ENCODE measurements at places on chromosomes 3 and 15.

GRCh38 chr3:122973893-122974615, 53.5 kb downstream of the SEMA5B start:
- DNase-seq = no peak

DNA sequence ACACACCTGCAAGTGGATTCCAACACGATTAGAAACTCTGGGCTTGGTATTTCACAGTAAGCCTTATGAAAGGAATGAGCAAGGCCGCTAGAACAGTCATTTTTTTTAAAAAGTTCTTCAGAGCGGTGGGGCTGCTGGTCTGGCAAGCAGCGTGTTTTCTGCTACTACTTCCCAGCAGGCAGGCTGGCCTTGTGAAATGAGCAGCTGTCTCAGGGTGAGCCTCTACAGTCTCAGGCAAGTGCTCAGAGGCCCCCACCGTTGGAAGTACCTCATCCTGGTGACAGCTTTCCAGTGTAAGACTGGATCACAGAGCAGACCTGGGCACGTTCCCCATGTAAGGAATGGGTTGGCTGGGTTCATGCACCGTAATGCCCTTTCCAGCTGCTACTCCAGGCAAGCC, 119.2 kb downstream of the LRIG1 start:
- no peak for DNase-seq

- DNase-seq = no peak
These were observed 223.7 kb upstream of the NANOGP8 start for GRCh38 chr15:35308802-35309201.

- DNase-seq = no peak
These were observed 17.4 kb downstream of the FAN1 start for GRCh38 chr15:30921106-30921505.

DNA sequence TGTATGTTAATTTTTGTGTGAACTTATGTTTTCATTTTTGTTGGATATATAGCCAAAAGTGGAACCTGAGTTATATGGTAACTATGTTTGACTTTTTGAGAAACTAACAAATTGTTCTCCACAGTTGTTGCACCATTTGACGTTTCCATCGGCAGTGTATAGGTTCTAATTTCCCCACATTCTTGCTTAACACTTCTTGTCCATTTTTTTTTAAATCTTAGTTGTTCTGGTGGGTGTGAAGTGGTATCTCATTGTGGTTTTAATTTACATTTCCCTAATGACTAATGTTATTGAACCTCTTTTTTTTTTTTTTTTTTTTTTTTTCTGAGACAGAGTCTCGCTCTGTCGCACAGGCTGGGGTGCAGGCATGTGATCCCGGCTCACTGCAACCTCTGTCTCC, 8.0 kb downstream of the NISCH start:
- no peak for DNase-seq

DNA sequence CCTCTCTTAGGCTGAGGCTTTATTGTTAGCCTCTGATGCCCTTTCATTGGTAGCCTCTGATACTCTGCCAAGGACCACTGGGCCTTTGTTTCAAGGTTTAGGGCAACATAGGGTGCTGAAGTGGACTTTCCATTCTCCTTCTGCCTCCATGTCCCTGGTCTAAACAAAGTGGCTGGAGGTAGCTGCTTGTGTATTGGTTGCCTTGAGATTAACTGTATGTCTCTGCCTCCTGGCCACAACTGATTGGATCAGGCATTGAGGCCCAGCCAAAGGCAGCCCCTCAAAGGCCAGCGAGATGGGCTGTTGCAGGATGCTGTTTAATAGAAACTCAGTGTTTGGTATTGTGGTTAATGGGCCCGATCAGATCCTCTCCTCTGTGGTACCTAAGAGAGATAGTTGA, 77.9 kb upstream of the PRR23C start:
- no peak for DNase-seq

GRCh38 chr3:175260145-175260794, 401.1 kb downstream of the NAALADL2 start:
- no peak for DNase-seq

GRCh38 chr3:188270423-188270972, 116.5 kb downstream of the LPP start:
- DNase-seq = no peak

GRCh38 chr15:40474581-40474980, 3.8 kb downstream of the CHST14 start:
- no peak for DNase-seq

DNA sequence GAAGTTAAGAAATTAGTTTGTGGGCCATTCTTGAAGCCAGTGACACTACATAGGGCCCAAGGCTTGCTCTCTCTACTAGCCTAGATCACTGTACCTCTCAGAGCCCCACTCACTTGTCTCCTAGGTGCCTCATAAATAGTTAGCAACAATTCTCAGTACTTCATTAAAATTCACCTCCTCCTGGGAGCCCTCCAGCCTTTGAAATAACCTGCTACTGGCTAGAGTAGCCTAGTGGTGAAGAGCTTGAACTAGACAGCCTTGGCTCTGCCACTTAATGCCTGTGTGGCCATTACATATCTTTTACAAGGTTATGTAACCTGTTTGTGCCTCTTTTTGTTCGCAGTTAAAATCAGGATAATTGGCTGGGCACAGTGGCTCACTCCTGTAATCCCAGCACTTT, 89.3 kb downstream of the UBE2E2 start:
- no peak for DNase-seq

DNA sequence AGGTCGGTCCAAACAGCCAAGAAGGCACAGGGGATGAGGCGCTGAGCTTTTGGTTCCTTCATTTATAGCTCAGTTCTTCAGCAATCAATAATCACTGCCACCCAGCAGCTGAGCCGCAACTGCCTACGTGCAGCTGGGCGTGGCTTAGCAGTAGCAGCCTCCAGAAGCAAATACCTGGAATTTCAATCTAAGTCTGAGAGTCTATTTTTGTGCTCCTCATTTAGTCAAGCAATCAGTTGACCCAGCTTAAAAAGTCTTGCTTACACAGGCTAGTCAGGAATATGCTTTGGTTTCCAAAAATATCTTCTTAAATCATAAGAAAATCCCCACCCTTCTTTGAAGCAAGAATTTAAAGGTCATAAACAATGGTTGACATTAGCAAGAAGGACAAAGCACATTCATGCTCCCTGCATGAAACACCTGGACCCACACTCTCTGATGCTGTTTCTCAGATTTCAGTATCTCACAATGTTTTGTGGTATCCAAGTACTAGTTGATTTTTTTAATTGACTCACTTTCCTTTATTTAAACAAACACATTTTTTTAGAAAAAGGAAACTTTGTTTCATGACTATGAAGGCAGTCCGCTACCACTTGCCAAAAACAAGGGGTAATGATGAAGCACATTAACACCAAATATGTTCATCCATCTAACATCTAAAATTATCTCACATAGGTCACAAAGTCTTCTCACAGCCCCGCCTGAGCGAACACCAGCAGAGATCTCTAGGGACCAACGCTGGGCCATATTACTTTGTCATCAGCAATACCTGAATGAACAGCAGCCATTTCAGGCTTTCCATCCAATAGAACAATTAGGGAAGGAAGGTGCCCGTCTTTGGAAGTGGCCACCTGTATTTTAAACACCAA, 106.1 kb downstream of the OXNAD1 start:
- no peak for DNase-seq

DNA sequence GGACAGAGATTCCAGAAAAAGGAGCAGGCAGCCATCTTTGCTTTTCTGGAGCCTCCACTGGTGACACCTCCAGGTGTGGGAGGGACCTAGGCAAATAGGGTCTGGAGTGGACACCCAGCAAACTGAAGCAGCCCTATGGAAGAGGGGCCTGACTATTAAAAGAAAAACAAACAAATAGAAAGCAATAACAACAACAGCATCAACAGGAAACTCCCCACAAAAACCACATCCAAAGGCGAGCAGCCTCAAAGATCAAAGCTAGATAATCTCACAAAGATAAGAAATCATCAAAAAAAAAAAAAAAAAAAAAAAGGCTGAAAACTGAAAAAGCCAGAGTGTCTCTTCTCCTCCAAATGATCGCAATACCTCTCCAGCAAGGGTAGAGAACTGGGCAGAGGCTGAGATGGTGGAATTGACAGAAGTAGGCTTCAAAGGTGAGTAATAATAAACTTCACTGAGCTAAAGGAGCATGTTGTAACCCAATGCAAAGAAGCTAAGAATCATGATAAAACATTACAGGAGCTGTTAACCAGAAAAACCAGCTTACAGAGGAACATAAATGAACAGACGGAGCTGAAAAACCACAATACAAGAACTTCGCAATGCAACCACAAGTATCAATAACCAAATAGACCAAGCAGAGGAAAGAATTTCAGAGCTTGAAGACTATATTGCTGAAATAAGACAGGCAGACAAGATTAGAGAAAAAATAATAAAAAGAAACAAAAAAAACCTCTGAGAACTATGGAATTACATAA, 225.4 kb downstream of the CTNNB1 start:
- DNase-seq = no peak
